ENCODE measurements at places on chromosomes 12 and 14. TPM values are rescaled to one million over a fixed set of nuclear protein-coding genes. Genes with fewer than 3 reads are reported as not detected.

The SCYL2 gene
- total RNA-seq = 98.4 TPM

The PARP11 gene
- total RNA-seq = 1.5 TPM

The FGF23 gene
- not detected for total RNA-seq

The CIROP gene
- not detected for total RNA-seq

The KLRC4 gene
- total RNA-seq = not detected

The NPFF gene
- not detected for total RNA-seq

The FAM186B gene
- total RNA-seq = 0.05 TPM

The GDF3 gene
- not detected for total RNA-seq

The GPX2 gene
- total RNA-seq = not detected

The LRTM2 gene
- not detected for total RNA-seq

The C14orf132 gene
- 9.5 TPM for total RNA-seq

The HCAR3 gene
- not detected for total RNA-seq

The KRT7 gene
- 16.1 TPM for total RNA-seq

The UNC119B gene
- total RNA-seq = 15.5 TPM

The C14orf39 gene
- total RNA-seq = not detected

The TMPRSS12 gene
- not detected for total RNA-seq

The MYF5 gene
- total RNA-seq = not detected

The SCAF11 gene
- 74.2 TPM for total RNA-seq

The SLC17A8 gene
- not detected for total RNA-seq

The ABCC9 gene
- 0.02 TPM for total RNA-seq

Measured in A172 (cell line).